Neural crest cell (in vitro differentiated cells): ENCODE measurements at places on chromosomes 12 and 14.

DNA sequence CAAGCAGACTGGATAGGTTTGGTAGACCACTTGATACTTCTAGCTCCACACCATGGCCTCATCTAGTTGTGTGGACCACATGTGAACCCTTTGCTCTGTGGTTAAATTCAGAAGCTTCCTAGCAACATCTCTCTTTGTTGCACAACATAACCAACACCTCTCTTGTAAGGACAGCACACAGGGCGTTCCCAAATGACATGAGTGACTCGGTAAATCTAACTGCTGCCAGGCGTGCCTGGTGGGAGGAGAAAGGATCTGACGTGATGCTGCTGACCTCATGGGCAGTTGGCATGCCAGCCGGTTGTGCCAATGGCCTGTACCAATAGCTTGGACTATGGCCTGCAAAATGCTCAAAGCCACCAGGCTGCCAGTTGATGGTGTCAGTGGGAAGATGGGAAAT, 93.8 kb downstream of the CPSF2 start:
- DNase-seq: no peak

- no peak for DNase-seq
These were observed 5.8 kb upstream of the NTN4 start for GRCh38 chr12:95796225-95796981.

DNA sequence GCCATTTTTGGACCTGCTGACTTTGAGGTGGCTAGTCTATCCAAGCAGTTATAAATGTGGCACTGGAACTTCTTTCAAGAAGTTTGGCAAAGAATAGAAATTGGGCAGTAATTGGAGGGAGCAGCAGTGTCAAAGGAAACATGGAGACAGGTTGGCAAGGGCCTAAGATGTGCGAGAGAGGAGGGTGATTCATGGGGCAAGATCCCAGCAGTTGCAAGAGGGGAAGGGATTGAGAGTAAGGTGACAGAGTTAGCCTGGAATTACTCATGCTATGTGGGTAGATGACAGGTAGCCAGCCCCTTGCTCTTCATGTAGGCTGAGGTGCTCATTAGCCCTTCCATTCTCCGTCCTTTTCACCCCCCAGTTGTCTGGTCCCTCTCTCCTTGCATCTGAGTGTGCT, 42.2 kb downstream of the FBXL14 start:
- no peak for DNase-seq

DNA sequence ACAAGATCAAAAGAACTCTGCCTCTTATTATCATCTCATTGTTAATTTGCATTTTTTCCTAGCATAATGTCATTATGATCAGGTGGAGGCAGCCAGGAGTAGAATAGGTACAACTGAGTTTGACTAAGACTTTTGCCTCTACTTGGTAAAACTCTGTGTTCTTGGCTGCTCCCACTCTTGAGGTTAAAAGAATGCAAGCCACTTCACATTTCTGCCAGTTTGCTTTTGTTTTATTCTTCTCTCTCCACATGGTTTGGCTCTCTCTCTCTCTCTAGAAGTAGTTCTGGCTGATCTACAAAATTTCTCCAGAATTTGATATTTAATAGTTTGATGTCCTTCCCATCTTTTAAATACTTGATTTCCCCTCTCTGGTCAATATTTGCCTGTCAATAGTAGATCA, 170.7 kb upstream of the E2F7 start:
- DNase-seq: no peak

DNA sequence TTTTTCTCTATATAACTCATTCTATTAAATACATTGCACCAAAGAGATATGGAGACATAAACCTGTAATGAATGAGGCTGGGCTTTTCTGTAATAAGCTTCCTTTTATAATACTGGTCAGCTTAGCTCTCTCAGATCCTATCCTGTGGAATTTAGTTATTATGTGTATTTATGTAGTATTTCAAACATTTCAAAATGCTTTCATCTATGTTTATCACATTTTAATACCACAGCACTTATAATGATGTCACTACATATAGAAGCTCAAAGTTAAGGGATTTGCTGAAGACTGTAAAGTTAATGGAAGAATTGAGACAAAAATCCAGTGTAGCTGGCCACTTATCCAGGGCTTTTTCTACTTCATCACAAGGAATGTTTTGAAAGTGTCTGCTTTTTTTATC, 11.4 kb downstream of the ANG start:
- DNase-seq: no peak

GRCh38 chr12:81084811-81085350, 7.0 kb downstream of the ACSS3 start:
- DNase-seq: no peak

GRCh38 chr14:24679248-24679961, 45.4 kb upstream of the GZMB start:
- DNase-seq: no peak

DNA sequence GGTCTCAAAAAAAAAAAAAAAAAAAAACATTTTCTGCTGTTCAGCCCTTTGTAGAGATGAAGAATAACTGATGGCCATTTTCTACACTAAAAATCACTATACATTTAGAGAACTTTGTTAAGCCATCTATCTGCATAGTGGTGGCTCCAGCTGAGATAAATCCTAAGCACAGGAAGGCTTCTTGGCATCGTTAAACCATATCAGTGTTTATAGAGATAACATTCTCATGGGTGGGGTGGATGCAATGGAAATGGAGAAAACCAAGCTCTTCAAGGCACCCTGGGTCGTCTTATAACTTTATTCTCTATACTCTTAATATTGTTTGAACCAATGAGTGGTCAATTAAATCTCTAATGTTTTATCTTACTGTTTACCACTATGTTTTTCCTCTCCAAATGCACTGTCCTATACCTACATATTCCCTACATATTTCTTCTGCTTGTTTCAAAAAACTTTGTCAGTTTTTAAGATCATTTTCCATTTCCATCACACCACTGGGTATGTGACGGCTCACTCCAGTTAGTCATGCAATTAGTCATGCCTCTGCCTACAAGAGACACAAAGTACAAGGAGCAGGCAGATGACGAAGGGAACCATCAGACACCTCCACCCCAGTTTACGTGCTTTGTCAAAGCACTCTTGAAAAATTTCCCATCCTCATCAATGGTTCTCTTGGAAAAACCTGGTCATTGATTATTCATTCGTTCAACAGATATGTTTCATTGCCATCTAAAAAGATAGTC, 119.3 kb upstream of the OVCH1 start:
- no peak for DNase-seq

GRCh38 chr14:101174522-101174838, 271.0 kb upstream of the RTL1 start:
- no peak for DNase-seq

DNA sequence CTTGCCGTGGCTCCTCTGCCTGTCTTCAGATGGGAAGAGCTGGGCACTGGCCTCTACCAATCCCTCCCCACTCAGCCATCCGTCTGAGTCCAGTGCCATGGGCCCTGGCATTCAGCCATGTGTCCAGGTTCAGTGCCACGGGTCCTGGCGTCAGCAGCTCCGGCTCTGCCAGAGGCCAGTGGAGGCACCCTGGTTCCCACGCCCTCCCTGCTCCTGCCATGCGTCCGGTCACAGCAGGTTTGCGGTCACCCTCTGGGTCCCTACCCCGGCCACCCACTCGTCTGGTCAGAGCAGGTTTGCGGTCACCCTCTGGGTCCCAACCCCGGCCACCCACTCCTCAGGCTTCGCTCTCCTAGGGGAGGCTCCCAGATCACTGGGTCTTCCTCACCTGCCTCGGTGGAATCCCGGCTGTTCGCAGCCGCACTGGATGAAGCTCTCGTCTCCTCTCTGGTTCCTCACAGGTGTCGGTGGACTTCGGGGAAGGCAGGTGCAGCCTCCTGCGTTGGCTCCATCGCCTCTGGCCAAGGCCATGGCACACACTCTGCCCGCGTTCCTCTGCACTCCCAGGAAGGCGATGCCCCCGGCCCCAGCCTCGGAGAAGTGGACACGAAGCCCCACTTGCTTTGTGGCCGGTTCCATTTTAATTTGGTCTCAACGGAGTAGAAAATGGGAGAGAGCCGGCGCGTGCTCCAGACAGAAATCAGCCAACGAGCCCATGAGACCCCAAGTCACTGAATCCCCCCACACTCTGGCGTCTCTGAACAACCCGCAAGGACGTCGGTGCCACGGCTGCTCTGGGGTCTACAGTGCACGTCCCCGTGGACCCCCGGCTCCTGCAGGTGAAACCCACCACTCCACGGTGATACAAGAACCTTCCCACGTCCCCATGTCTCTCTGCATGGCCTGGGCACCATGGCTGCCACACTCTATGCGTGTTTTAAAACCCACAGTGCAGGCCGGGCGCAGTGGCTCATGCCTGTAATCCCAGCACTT, 47.8 kb upstream of the FBRSL1 start:
- no peak for DNase-seq

GRCh38 chr12:70994217-70994788, 73.8 kb upstream of the PTPRR start:
- no peak for DNase-seq

GRCh38 chr14:94066089-94066676, 14.8 kb downstream of the DDX24 start:
- no peak for DNase-seq

- DNase-seq: no peak
These were observed 182.6 kb upstream of the PZP start for GRCh38 chr12:9390761-9391160.

DNA sequence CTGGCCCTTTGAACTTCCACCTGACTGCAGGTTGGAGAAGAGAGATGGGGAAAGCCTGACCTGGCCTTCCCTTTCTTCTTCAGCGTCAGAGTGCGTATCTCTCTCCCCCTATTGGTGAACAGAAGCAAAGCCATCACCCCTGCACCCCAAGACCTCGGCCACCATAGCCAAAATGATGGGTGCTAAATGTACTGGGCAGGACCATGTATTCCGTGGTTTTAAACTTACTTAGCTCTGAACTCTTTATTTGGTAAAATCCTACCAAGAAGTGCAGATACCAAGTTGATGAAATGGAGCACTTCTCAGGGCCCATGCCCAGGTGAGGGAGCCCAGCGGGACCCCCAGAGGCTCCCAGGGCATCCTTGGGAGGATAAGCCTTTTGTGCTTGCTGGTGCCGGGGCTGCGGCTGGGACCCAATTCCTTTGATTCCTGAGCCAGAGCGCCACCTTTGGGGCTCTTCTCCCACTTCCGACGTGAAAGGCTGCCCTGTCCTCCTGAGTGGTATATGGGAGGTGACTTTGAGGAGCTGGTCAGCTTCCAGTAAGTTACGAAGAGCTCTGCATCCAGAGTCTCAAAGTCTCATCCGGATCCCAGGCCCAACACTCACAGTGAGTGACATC, 9.4 kb downstream of the CCND2 start:
- no peak for DNase-seq

- DNase-seq: no peak
These were observed 208.2 kb downstream of the SSPN start for GRCh38 chr12:26403601-26404000.

- DNase-seq: no peak
These were observed 248.3 kb upstream of the LRIG3 start for GRCh38 chr12:59168647-59169046.

DNA sequence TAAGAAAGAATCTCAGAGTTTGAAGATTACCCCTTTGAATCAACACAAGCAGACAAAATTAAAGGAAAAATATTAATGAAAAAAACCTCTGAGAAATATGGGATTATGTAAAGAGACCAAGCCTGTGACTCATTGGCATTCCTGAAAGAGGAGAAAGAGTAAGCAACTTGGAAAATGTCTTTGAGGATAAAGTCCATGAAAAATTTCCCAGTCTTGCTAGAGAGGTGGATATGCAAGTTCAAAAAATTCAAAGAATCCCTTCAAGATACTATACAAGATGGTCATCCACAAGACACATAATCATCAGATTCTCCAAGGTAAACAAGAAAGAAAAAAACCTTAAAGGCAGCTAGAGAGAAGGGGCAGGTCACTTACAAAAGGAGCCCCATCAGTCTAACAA, 13.3 kb downstream of the SLCO1B1 start:
- no peak for DNase-seq

DNA sequence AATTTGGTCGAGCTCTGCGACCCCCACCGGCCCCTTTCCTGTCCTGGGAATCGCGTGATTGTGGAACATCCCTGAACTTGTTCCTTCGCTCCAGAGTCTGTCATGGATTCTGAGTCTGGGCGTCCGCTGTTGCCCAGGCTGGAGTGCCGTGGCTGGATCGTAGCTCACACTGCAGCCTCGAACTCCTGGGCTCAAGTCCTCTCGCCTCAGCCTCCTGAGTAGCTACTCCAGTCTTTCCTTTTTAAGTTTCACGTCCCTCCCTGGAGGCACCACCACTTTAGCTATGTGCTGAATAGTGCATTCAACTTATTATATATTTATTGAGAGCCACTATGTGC, 698 bp downstream of the ACOT6 start:
- DNase-seq: no peak

- DNase-seq: peak; percentile 79
These were observed 2.6 kb downstream of the GDF11 start for GRCh38 chr12:55745361-55746173.

- DNase-seq: no peak
These were observed 105.1 kb upstream of the DCN start for GRCh38 chr12:91287753-91288152.

GRCh38 chr12:58540480-58541299, 379.6 kb downstream of the LRIG3 start:
- peak; percentile 68 for DNase-seq

GRCh38 chr12:41013881-41014642, 174.1 kb upstream of the PDZRN4 start:
- no peak for DNase-seq

GRCh38 chr12:131559517-131560516, 151.1 kb upstream of the SFSWAP start:
- DNase-seq: no peak

DNA sequence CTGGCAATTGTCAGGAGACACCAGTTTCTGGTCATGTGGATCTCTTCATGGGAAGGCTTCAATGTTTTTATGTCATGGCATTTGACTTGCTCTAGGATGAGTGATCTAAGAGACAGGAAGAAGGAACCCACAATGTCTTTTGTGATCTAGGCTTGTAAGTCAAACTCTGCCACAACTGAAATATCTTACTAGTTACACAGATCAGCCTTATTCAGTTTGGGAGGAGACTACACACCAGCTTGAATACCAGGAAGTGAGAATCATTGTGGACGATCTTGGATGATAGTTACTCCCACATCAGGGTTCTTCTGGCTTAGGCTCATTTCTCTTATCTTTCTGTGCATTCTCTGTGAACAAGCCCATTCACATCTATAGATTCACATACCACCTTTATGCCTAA, 236.2 kb upstream of the FBXO33 start:
- DNase-seq: no peak

DNA sequence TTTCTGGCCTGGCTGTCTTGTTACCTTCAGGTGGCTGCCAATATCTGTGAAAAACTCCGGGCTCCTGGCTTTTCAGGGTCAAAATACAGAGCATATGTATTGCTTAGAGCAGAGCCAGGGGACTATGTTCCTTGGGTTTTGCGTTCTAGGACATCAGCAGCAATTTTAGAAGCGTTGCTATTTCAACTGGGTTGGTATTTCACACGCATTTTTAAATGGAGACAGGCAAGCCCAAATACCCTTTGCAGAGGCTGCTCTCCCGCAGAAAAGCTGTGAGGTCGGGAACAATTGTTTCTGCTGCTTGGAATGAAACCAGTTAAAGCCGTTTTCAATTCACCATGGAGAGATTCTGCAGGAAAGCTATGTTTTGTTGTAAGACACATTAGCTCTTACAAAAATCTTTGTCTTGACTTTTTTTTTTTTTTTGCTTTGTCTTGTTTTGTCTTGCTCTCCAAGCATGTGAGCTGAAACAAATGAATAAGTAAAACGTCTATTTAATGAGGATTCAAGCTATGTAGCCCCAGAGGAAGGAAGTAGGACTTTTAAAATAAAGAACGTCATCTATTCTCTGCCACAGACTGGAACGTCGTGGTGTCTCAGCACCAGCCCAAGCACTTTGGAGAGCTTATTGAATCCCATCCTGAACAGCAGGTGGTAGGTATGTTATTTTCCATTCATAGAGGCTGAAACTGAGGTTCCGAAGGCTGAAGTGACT, 181.0 kb upstream of the TBX3 start:
- DNase-seq: no peak

GRCh38 chr14:79167957-79168356, 997.8 kb downstream of the NRXN3 start:
- DNase-seq: no peak
